ENCODE measurements at places on chromosomes 11 and 22.

- no peak for DNase-seq
Observed at GRCh38 chr11:91686281-91686680, 538.3 kb upstream of the FAT3 start.

GRCh38 chr22:37731804-37732471 lies 35.1 kb downstream of the TRIOBP start:
- no peak for DNase-seq

DNA sequence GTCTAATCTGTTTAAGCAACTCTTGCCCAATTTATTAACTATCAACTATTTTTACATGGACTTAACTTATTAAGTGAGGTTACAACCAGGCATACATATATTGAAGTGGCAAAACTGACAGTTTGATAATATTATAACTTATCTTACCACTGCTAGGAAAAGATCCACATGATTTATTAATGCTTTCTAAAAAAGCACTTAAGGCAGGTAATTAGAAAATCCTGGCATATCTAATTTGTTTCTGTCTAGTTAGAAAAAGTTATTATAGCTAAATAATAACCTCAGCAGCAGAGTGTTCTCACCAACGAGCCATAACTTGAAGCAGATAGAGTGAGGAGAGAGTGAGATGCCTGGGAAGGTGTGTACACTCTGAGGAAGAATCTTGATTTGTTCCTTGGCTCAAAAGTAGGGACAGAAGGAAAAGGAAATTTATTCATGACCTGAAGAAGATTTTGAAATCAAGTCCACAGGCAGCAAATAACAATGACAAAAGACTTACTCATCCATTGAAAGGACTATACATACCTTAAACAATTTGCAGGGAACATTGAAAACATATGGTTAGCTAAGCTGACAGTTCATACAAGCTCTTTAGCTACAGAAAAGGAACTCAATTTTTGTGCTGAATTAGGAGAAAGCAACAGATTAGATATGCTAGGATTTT lies 7.1 kb upstream of the MUC15 start:
- DNase-seq: peak; percentile 58

- peak; percentile 80 for DNase-seq
Observed at GRCh38 chr11:130024361-130024760, 21.7 kb upstream of the PRDM10 start.
